PC-3 (cell line): ENCODE measurements at places on chromosomes 2 and 18.

- DNase-seq, result peak; percentile 91
These were observed 11.4 kb upstream of the GALNT5 start for GRCh38 chr2:157245846-157246764.

DNA sequence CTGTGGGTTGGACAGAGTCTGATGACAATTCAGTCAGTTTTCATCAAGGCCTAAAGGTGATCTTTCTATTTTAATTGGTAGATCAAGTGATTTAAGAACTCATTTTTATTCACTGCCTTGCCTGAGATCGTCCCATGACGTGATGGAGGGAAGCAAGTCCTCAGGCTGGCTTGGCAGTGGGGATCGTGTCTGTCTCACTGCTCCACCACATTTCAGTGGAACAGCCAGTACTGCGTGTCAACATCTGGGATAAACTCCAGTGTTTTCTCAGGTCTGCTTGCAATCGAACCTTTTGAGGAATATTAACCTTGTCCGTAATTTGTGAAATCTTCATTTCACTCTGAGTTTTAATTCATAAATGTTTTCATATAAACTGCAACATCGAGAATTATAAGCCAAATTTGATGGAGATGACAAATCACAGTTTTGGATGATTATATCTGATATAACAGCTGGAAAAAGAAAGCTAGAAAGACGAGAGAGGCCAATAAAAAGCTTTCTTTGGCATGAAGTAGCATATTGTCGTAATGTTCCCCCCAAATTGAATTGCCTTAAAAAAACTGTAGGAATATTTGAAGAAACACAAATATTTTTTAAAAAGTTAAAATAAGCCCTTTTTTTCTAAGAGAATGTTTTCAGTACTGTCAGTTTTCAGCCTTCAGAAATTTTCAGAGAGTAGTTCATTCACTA, 414.7 kb upstream of the SPRED2 start:
- DNase-seq, result no peak

DNA sequence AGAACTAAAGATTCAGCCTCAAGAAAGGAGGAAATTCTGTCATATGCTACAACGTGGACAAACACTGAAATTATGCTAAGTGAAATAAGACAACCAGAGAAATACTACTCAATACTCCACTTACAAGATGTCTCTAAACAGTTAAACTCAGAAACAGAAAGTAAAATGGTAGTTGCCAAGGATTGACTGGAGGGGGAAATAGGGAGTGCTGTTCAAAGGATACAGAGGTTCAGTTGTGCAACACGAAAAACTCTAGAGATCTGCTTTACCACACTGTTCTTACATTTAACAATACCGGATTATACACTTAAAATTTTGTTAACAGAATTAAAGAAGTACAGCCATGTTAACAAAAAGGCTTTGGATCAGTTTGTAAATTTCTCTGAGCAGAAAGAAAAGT, 39.8 kb upstream of the C2orf15 start:
- DNase-seq, result no peak

DNA sequence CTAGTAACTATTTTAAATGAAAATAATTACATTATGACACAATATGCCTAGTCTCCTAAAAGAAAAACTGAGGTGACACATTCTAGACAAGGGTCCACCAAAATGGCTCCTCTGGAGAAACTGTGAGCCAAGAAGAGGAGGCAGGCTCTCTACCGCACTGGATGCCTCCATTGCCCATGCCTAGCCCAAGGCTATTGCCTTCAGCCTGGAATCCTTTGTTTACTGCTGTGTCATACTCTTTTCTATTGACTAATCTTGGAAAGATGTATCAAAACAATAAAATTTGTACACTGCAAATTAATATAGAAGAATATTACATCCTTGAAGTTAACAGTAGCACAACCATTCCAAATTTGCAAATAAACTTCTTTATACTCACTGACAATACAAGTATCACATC, 167.1 kb downstream of the RAB3GAP1 start:
- peak; percentile 55 for DNase-seq

DNA sequence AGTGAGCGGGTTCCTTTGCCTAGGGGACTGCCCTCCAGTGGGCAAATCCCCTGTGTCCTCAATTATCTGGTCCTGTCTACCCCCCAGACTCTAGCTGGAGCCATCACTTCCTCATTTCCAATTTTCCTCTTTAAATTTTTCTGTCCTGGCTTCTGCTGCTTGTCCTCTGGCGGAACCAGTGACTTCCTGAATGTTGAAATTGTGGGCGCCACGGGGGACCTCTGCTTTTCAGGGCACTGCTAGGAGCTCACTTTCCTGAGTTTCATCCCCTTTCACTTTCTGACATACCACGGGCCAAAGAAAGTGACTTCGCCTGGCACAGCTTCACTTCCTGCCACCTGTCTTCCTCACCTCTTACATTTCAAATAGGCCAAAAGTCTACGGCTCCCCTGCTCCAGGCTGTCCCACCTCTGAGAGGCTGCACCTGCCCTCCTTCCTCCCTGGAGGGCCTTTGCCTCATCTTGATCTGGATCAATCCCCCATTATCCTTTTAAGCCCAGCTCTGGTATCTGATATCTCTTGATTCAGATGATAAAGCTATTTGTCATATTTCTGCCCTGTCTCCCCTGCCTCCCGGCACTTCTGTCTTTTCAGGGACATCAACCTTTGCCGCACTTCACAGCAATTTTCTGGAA, 1.4 kb upstream of the MARCO start:
- no peak for DNase-seq

DNA sequence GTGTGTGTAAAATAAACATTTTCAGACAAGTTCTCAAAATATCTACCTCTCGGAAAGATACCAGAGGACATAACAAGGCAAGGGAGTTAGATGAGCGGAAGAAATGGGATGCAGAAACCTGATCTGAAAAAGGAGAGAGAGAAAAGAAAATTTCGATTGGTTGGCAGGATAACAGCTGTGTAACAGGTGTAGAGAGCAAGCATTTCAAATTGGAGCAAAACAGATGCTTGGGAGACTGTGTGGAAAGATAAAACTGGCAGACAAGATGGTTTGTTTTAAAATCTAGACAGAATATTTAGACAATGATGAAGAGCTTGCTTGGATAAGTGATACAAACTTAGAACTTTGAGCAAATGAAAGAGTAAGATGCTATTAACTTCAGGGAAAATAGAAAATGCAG, 20.2 kb downstream of the CHST9 start:
- DNase-seq, result no peak
